ENCODE measurements at places on chromosomes 2 and 18. TPM values are rescaled to one million over a fixed set of nuclear protein-coding genes. Genes with fewer than 3 reads are reported as not detected.
A peak's percentile ranks its signal among the peaks of the same experiment; 100 is the strongest.

DNA sequence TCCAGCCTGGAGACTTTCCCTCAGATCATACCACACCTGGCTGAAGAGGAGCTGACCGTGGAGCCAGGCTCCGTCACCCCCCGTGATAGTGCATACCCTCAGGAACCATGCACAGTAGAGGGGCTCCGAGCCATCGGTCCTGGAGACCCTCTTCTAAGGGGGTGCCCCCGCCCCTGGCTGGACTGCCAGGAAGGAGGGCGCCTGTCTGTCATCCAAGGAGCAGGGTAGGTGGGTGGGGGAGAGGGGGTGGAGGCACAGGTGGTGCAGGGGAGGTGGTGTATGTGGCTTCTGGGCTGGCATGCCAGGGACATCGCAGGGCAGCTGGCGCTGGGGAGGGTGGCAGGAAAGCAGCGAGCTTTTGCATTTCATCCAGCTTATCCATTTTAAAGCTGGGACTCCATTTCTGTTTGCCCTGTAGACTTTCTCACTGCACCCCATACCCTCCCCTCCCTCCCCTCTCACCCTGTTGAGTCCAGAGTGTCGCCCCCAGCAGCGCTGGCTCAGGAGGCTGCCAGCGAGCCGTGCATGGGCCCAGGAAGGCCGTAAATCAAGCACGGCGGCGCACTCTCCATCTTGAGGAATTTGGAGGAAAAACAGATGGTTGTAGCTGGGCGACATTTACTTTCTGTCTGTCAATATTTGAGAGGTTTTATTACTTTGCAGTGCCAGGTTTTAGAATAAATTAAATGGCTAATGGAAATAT is 56.2 kb upstream of the HS6ST1 start:
- H3K27ac ChIP-seq = no peak overlapping the region
- H3K27me3 ChIP-seq = no peaks in the 10 kb centered on the region
- DNase-seq = no peak
- no peak overlapping the region for H3K4me3 ChIP-seq
- H3K36me3 ChIP-seq = no peaks in the 10 kb centered on the region

DNA sequence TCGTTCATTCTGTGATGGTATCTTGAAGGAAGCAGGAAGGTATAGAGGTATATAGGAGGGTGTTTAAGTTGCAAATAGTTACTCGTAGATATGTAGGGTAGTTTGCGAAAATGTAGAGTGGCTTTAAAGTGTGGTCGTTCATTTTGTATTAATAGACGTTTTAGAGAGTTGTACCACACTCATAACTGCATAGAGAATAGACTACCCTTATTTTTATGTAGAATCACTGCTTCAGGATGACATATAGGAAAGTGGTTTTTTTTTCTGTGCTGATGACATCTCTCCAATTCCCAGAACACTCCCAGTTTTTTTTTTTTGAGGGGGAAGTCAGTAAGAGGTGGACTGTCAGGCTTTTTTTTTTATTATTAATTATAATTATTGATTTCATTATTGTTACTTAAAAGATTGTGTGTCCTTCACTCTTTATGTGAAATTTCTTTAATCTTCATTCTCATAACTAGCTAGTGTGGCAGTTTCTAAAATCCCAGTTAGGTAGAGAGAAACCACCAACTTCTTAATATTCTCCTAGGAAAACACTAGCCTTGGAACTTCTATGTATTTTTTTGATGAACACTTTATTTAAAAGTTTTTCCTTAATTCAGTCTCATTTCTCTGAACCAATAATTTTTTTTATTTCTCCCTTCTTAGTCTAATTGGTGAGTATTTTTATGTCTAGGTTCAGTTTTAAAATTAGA is 1.5 kb downstream of the ACTR3 start:
- H3K36me3 ChIP-seq = peaks cover 80% of the 10 kb centered on the region
- H3K4me3 ChIP-seq = peak overlapping the region; percentile 100
- H3K27me3 ChIP-seq = no peaks in the 10 kb centered on the region

Gene RGPD4
- not detected for total RNA-seq

Gene CEBPZ
- total RNA-seq = 56.9 TPM

GRCh38 chr2:30305235-30305634 is 73.9 kb downstream of the LBH start:
- no peak overlapping the region for H3K4me3 ChIP-seq
- H3K4me1 ChIP-seq = peaks cover 2% of the 10 kb centered on the region
- no peaks in the 10 kb centered on the region for H3K36me3 ChIP-seq
- DNase-seq = no peak
- H3K27ac ChIP-seq = no peak overlapping the region
- H3K27me3 ChIP-seq = no peaks in the 10 kb centered on the region

- H3K4me1 ChIP-seq = peaks cover 7% of the 10 kb centered on the region
- no peak overlapping the region for H3K4me3 ChIP-seq
These were observed 156.2 kb downstream of the WDSUB1 start for GRCh38 chr2:159130302-159130701.

DNA sequence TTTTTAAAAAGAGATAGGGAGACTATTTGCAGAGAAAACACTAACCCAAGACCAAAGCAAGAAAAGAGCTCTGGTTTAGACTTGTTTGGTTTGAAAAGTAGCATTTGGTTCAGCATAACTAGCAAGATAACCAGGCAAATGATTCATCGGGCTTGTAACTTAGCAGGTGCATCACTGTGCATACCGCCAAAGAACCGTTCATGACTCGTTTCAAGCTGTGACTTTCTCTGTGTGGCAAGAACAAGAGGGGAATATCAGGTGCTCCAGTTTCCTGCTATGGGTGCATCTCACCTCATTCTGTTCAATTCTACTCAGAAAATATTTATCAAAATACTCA is 244.9 kb downstream of the ETAA1 start:
- no peak overlapping the region for H3K4me3 ChIP-seq
- H3K27ac ChIP-seq = no peak overlapping the region
- no peaks in the 10 kb centered on the region for H3K4me1 ChIP-seq
- no peaks in the 10 kb centered on the region for H3K36me3 ChIP-seq
- no peaks in the 10 kb centered on the region for H3K27me3 ChIP-seq

Gene FAM237A
- total RNA-seq = not detected

- no peaks in the 10 kb centered on the region for H3K36me3 ChIP-seq
- no peak overlapping the region for H3K27ac ChIP-seq
- peaks cover 13% of the 10 kb centered on the region for H3K4me1 ChIP-seq
- H3K27me3 ChIP-seq = peaks cover 41% of the 10 kb centered on the region
- H3K4me3 ChIP-seq = no peak overlapping the region
These were observed 19.2 kb upstream of the EML6 start for GRCh38 chr2:54704238-54704637.

- H3K36me3 ChIP-seq = no peaks in the 10 kb centered on the region
- H3K4me1 ChIP-seq = no peaks in the 10 kb centered on the region
- no peak overlapping the region for H3K4me3 ChIP-seq
- H3K27ac ChIP-seq = no peak overlapping the region
- H3K27me3 ChIP-seq = no peaks in the 10 kb centered on the region
- DNase-seq = no peak
These were observed 891.3 kb upstream of the LRRTM1 start for GRCh38 chr2:81195774-81196382.

- no peaks in the 10 kb centered on the region for H3K27me3 ChIP-seq
- no peak overlapping the region for H3K4me3 ChIP-seq
- no peaks in the 10 kb centered on the region for H3K4me1 ChIP-seq
- H3K36me3 ChIP-seq = peaks cover 45% of the 10 kb centered on the region
- DNase-seq = no peak
These were observed 27.9 kb downstream of the REV1 start for GRCh38 chr2:99461828-99462483.

Gene MYO7B
- total RNA-seq = 0.69 TPM

DNA sequence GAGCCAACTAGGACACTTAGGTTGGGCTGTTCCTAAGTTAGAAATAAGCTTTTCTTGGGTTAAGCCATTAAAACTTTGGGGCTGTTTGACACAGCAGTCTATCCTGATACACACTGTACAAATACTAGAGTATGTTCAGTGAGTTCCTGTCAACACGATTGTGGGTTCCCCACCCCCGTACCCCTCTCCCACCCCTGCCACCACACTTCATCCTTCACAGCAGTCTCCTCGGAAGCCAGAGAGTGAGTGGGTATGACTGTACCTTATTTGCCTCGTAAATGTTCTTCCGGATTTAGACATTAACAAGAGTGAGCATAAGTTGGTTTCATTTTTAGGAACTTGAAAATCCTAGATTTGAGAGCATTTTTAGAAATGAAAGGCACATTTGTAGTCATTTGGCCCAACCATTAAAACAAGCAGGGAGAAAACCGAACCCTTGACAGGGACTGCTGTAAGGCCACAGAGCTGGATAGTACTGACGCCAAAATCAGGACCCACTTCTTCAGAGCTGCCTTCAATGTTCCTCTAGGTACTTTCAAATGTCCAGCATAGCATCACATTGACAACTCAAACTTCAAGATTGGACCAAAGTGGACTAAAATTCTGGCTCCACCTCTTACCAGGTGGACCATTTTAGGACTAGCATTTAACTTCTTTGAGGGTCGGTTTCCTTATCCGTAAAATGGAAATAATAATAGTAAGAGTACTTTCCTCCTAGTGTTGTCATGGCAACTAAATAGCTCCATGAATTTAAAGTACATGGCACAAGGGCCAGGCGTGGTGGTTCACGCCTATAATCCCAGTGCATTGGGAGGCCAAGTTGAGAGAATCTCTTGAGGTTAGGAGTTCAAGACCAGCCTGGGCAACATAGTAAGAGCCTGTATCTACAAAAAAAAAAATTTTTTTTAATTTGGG is 166.3 kb upstream of the SERTAD2 start:
- peak overlapping the region; percentile 89 for H3K27ac ChIP-seq
- peaks cover 20% of the 10 kb centered on the region for H3K4me1 ChIP-seq
- peak overlapping the region; percentile 47 for H3K4me3 ChIP-seq
- no peaks in the 10 kb centered on the region for H3K27me3 ChIP-seq

- H3K4me1 ChIP-seq = peaks cover 67% of the 10 kb centered on the region
- no peak overlapping the region for H3K4me3 ChIP-seq
- H3K27ac ChIP-seq = no peak overlapping the region
- no peak for DNase-seq
These were observed 3.4 kb downstream of the IRS1 start for GRCh38 chr2:226796012-226796839.

Gene UNC50
- 31.1 TPM for total RNA-seq

DNA sequence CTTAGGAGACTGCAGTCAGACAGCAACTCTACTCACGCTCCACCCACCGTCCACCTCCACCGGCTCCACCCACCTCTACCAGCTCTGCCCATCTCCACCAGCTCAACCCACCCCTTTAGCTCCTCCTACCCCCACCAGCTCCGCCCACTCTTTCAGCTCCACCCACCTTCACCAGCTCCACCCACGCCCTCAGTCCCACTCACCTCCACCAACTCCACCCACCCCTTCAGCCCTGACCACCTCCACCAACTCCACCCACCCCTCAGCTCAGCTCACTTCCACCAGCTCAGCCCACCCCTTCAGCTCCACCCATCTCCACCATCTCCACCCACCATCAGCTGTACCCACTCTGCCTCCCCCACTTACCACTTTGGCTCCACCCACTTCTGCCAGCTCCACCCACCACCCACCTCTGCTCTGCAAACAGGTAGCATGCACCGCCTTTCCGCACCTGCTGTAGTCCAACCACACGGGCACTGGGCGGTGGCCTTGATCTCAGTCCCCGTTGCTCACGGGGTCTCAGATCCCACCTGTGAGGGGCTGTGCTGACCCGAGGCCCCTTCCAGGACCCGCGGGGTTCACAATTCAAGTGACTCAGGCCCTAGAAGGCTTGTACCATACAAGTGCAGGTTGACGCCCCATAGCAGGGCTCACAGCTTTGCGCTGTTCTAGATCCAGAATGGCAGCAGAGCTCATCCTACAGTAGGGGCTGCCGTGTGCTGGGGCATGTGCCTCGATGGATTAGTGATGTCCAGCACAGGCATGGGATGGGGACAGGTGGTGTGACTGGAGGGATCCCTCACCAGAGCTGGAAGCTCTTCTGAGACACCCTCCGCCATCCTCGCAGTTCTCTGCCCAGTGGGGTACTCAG is 77.2 kb upstream of the OTOS start:
- no peak overlapping the region for H3K4me3 ChIP-seq
- no peaks in the 10 kb centered on the region for H3K36me3 ChIP-seq
- H3K27ac ChIP-seq = no peak overlapping the region
- H3K27me3 ChIP-seq = peaks cover 7% of the 10 kb centered on the region
- H3K4me1 ChIP-seq = no peaks in the 10 kb centered on the region

Gene EVX2
- not detected for total RNA-seq

DNA sequence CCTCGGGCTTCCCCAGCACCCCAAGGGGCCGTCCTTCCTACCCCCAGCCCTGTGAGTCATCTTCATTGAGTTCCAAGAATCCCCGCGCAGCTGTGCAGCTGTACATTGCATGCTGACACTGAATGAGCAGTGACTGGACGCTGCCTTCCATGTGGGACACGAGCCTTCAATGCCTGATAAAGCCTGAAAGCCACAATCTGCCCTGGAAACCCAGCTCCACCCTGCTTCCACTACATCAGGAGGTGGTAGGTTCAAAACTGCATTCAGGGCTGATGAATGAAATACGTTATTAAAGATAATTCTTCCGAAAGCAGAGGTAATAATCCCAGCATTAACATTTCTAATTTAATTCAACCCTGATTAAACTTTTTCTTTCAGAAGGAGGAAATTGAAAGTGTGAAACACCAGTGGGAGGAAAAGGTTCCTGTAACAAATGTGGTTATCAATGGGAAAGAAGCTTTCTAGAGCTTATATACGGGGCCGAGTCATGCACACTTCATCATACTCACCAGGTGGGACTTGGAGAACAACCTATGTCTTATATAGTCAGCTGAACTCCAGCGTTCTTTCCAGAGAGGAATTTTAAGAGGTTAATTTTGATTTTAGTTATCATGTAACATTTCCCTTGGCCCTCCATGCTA is 360.1 kb downstream of the LPIN1 start:
- no peaks in the 10 kb centered on the region for H3K36me3 ChIP-seq
- no peak for DNase-seq
- H3K4me1 ChIP-seq = peaks cover 29% of the 10 kb centered on the region
- no peaks in the 10 kb centered on the region for H3K27me3 ChIP-seq

- H3K4me1 ChIP-seq = no peaks in the 10 kb centered on the region
- peaks cover under 1% of the 10 kb centered on the region for H3K36me3 ChIP-seq
- no peak overlapping the region for H3K4me3 ChIP-seq
- no peaks in the 10 kb centered on the region for H3K27me3 ChIP-seq
- no peak for DNase-seq
- H3K27ac ChIP-seq = no peak overlapping the region
These were observed 190.9 kb downstream of the EIPR1 start for GRCh38 chr2:3186766-3187165.

DNA sequence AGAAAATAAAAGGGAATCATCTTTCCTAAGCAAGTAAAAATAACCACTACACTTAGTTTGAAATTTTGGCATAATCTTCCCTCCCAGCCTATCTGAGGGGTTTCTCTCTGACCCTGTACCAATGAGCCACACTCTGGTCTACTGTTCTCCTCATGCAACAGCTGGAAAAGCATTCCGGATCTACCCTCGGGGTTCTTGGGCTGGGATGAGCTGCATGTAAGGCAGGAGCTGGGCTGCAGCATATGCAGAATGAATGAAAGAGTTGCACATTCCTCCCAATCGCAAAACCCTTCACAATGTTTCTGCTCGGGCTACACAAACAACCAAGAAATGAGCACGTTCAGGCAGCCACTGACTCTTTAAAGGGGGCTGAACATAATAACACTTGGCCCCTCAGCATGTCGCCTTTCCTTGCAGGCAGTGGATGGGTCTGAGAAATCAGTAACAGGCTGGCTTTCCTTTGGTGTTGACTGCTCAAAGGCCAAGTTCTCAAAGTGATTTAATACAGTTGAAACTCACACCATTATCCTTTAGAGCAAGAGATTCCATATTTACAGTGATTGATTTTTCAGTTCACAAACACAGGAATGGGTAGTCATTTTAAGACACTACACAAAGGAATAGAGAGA is 180.4 kb upstream of the ZFP36L2 start:
- no peak overlapping the region for H3K4me3 ChIP-seq
- peaks cover 7% of the 10 kb centered on the region for H3K4me1 ChIP-seq
- no peaks in the 10 kb centered on the region for H3K27me3 ChIP-seq
- no peaks in the 10 kb centered on the region for H3K36me3 ChIP-seq
- no peak overlapping the region for H3K27ac ChIP-seq

Gene DTNB
- total RNA-seq = 29.8 TPM
